ENCODE measurements at places on chromosomes 7 and 10. TPM values are rescaled to one million over a fixed set of nuclear protein-coding genes. Genes with fewer than 3 reads are reported as not detected.

The C10orf105 gene
- total RNA-seq: 0.14 TPM

The ACHE gene
- total RNA-seq: 32.5 TPM

The GTF2IRD1 gene
- total RNA-seq: 29.9 TPM

The ACTL6B gene
- not detected for total RNA-seq

The INSYN2A gene
- total RNA-seq: not detected

The NYAP1 gene
- 0.76 TPM for total RNA-seq

The OR2A7 gene
- total RNA-seq: 1.5 TPM

The HOXA7 gene
- not detected for total RNA-seq

The IFIT1B gene
- not detected for total RNA-seq

The ZNF488 gene
- not detected for total RNA-seq

The GDF2 gene
- 0.26 TPM for total RNA-seq

The CACNB2 gene
- total RNA-seq: 42.7 TPM

The OIT3 gene
- 3.0 TPM for total RNA-seq

The PLXDC2 gene
- total RNA-seq: 25.2 TPM

The DDX56 gene
- total RNA-seq: 32.0 TPM

The UNCX gene
- total RNA-seq: not detected

The GFRA1 gene
- 4.5 TPM for total RNA-seq

The ZNF365 gene
- 4.1 TPM for total RNA-seq

The RHOBTB1 gene
- 12.3 TPM for total RNA-seq

The NAPEPLD gene
- total RNA-seq: 12.5 TPM

The TSPAN12 gene
- 60.4 TPM for total RNA-seq

The C10orf67 gene
- total RNA-seq: 0.33 TPM

The TFAM gene
- 34.0 TPM for total RNA-seq

The DEPP1 gene
- total RNA-seq: 43.8 TPM

The PARP12 gene
- 11.0 TPM for total RNA-seq

The NEUROD6 gene
- not detected for total RNA-seq

The WDR37 gene
- 29.0 TPM for total RNA-seq

The FRMPD2 gene
- 4.7 TPM for total RNA-seq

The GSTO2 gene
- 0.85 TPM for total RNA-seq

The ZNF804B gene
- 0.14 TPM for total RNA-seq

The PTF1A gene
- not detected for total RNA-seq

The C10orf62 gene
- total RNA-seq: not detected

The SLC16A12 gene
- 3.3 TPM for total RNA-seq

The CFTR gene
- total RNA-seq: 0.15 TPM

The HGF gene
- 6.1 TPM for total RNA-seq

The INTS15 gene
- total RNA-seq: 17.9 TPM

The SLC29A3 gene
- 2.6 TPM for total RNA-seq

The RNLS gene
- total RNA-seq: 20.8 TPM

The OGDHL gene
- total RNA-seq: 9.7 TPM

The MGAM2 gene
- total RNA-seq: not detected

The CFAP43 gene
- total RNA-seq: 0.14 TPM

The TCAF2 gene
- total RNA-seq: 0.41 TPM

The OR6V1 gene
- total RNA-seq: not detected

The AQP1 gene
- 187 TPM for total RNA-seq

The NUTM2E gene
- 0.59 TPM for total RNA-seq

The STEAP4 gene
- total RNA-seq: 26.0 TPM

The CHAT gene
- not detected for total RNA-seq

The EXOC4 gene
- 45.9 TPM for total RNA-seq

The VIPR2 gene
- total RNA-seq: 9.5 TPM

The SYT15B gene
- total RNA-seq: 1.1 TPM

The MKI67 gene
- total RNA-seq: 4.9 TPM

The ZNF282 gene
- 14.1 TPM for total RNA-seq

The CCDC201 gene
- not detected for total RNA-seq

The SEC61A2 gene
- total RNA-seq: 8.8 TPM

The DCLRE1A gene
- total RNA-seq: 5.0 TPM

The ATOH7 gene
- total RNA-seq: not detected

The HECW1 gene
- not detected for total RNA-seq

The ZNF783 gene
- total RNA-seq: 7.4 TPM
